ENCODE measurements at places on chromosomes 2 and 18.

- no peak for DNase-seq
Measured at GRCh38 chr2:195181059-195181705, 475.8 kb upstream of the SLC39A10 start.

- no peak for DNase-seq
Measured at GRCh38 chr2:86001326-86001725, 104.4 kb downstream of the POLR1A start.

GRCh38 chr2:232884001-232884421 lies 13.9 kb downstream of the SNORC start:
- no peak for DNase-seq

GRCh38 chr2:147500819-147501395 lies 343.9 kb upstream of the ACVR2A start:
- no peak for DNase-seq

DNA sequence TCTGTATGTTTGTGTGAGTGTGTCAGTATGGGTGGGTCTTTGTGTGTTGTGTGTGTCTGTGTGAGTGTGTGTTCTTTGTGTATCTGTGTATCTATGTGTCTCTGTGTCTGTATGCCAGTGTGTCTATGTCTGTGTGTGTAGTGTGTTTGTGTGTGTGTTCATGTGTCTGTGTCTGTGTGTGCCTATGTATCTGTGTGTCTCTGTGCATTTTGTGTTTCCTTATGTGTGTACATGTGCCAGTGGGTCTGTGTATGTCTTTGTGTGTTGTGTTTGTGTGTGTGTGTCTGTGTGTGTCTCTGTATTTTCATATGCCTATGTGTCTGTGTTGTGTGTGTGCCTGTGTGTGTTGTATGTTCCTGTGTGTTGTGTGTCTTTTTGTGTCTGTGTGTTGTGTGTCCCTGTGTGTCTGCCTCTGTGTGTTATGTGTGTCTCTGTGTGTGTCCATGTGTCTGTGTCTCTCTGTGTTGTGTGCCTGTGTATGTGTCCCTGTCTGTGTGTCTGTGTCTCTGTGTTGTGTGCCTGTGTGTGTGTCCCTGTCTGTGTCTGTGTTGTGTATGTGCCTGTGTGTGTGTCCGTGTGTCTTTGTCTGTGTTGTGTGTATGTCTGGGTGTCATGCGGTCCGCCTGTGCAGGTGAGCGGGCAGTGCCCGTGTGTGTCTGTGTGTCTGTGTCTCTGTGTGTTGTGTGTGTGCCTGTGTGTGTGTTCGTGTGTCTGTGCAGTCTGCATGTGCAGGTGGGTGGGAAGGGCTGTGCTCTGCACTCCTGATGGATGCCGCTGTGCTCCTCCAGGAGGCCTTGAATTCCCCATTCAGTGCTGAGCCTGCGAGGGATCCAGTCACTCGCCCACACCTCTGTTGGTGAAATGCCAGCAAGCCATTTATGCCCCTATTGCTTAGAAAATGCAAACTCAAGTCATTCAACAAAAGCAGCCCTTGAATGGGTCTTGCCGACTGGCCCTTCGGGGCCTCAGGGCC lies 37.4 kb downstream of the KLHL29 start:
- no peak for DNase-seq

DNA sequence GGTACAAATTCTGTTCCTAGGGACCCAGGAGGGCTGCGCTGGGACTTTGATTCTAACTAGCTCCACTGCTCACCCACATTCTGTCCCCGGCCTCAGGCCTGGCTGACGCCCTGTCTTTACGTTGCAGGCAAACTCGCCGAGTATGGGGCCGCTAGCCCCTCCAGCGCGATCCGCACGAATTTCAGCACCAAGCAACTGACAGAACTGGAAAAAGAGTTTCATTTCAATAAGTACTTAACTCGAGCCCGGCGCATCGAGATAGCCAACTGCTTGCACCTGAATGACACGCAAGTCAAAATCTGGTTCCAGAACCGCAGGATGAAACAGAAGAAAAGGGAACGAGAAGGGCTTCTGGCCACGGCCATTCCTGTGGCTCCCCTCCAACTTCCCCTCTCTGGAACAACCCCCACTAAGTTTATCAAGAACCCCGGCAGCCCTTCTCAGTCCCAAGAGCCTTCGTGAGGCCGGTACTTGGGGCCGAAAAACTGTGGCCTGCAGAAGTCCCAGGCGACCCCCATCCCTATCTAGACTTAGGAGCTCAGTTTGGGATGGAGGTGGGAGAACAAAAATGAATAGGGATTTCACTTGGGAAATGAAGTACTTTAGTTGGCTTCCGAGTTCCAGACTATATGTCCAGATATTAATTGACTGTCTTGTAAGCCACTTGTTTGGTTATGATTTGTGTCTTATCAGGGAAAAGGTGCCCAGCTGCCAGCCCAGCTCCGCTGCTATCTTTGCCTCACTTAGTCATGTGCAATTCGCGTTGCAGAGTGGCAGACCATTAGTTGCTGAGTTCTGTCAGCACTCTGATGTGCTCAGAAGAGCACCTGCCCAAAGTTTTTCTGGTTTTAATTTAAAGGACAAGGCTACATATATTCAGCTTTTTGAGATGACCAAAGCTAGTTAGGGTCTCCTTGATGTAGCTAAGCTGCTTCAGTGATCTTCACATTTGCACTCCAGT lies 1.5 kb downstream of the HOXD1 start:
- no peak for DNase-seq

DNA sequence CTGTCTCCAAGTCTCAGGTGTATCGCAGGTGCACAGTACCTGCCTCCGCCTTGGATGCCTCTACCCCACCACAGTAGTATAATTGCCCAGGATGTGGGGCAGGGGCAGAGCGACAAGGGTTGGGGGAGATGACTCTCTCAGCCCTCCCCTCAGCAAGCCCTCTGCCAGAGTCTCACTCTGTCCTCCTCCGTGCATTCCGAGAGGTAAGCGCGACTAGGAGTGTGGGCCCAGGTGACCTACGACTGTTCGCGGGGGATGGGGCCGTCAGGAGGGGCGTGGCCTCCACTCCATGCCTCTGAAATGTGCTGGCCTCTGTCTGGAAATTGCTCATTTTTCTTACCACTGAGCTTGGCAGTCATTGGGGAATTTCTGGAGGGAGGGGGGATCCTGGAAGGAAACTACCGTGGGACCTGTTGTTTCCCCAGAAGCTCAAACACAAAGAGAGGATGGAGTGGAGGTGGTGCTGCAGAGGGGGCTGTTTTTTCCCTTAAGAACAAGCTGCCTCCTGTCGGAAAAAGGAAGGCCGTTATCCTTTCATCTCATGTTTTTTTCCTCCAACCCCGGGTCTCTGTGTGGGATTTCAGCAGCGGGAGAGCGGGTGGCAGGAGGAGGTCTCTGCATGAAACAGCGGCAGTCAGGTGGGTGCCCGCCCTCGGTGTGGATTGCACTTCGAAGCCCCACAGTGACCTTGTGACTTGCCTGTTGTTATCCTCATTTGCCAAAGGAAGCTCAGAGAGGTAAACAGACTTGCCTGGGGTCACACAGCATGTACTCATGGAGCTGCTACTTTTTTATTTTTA lies 13.0 kb upstream of the RALB start:
- no peak for DNase-seq

DNA sequence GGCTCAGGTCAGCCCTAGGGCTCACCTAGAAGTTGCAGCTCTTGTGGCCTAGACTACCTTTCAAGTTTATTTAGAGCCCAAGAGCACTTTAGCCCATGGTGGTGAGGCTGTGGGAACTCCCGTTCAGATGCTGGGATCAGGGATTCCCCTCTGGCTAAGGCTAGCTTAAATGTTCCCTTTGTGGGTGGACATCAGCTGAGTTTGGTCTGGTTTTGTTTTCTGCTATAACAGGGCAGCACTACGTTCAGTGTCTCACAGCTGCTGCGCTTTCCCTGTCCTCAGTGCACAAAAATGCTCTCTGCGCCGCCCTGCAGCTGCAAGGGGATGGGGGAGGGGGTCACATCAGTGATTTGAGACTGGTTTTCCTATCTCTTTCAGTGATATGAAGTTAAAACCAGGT lies 170.5 kb upstream of the KCNJ3 start:
- no peak for DNase-seq

DNA sequence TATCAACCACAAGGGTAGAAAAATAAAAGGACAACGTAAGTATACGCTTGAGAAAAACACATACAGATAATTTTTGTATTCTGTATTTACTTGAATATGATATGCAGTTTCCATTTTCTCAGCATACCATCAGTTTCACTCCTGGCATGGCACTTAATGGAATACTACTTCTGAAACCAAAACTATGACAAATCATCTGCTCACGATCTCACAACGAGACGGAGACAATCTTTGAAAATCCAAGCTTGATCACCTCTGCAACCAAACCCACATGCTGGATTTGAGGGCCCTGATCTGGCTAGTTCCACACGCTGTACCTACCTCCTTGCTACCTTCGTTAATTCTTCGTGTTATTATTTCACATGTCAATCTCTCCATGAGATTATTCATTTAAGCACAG lies 387.6 kb downstream of the NBAS start:
- DNase-seq, result no peak

- no peak for DNase-seq
Measured at GRCh38 chr2:31205613-31206012, 11.7 kb downstream of the CAPN14 start.
